ENCODE measurements at places on chromosomes 2 and 18.

GRCh38 chr2:135785032-135785431 is 43.4 kb downstream of the UBXN4 start:
- ATAC-seq = no peak

DNA sequence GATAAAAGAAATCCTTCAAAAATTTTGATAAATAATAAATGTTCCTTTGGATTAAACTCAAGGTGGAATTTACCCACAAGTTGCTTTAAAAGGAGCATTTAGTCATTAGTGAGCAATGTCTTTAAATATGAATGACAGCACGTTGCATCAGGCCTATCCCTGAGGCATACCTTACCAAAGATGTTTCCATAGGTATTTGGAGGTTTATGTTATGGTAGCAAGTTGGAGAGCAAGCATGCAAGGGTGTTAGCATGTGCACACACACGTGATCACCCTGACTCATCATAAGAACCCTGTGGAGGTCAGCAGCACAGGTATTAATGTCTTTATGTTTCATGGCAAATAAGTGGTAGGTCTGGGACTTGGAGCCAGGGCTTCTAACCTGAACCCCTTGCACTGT is 159.9 kb downstream of the ACTR3 start:
- ATAC-seq = no peak

GRCh38 chr2:47357483-47357882 is 45.5 kb upstream of the MSH2 start:
- ATAC-seq = no peak

DNA sequence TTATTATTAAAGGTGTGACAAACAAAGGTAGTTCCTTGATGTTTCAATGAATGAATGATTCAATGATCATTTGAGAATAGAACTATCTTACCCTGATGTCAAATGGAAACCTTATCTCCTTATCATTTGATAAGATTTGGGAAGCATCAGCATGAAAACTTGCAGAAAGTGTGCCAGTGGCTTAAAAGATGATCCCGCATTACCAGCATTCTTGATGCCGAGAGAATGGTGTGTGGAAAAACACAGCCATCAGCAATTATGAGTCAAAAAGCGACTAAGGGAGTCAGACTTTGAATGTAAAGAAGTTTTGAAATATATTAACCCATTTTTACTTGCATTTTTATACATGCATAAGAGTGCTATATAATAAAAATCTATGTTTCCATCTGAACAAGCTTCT is 93.7 kb downstream of the MAIP1 start:
- ATAC-seq = no peak

DNA sequence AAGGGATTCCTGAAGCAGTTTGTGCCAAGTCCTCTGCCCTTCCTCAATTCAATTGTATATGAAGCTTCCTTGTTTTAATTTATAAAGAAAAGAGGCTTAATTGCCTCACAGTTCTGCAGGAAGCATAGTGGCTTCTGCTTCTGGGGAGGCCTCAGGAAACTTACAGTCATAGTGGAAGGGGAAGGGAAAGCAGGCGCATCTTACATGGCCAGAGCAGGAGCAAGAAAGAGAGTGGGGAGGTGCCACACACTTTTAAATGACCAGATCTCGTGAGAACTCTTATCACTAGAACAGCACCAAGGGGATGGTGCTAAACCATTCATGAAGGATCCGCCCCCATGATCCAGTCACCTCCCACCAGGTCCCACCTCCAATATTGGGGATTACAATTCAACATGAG is 114.2 kb downstream of the SGPP2 start:
- ATAC-seq = no peak

DNA sequence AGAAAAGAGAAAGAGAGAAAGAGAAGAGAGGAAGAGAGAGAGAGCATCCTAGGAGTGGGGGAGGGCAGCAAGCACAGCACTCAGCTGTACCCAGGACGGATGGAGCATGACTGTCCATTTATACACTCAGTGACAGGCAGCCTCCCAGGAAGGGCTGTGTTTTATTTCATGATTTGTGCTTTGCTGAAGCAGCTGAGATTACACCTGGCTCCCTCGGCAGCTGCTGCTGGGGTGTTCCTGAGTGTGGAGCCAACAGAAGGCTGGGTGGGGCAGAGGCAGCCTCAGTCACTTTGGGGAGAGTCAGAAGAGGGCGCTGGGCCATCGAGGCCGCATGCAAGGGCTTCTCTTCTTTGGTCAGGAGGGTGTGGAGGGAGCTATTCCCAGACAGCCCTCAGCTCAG is 47.8 kb upstream of the TEX51 start:
- ATAC-seq = no peak

- ATAC-seq = no peak
These were observed 58.1 kb upstream of the TTC39C start for GRCh38 chr18:23956483-23956882.

DNA sequence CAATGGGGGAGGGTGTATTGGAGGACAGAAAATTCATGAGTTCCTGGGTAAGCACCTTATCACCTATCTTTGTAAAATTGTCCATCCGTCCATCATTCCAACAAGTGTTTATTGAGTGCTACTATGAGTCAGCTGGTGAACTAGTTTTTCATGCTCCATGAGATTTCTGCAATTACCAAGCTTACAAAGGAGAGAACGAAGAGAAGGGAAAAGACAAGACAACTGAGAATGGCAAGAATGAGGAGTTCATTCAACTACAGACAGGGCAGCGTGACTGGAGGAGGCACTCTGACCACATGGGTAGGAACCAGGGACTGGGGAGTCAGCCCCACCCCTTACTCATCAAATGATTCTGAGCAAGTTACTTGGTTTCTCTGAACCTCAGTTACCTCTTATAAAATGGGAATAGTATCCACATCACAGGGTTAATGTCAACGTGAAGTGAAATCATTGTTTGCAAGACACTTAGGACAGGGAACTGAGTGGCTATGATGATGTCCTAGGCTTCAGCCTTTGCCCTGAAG is 18.6 kb upstream of the TXNDC2 start:
- ATAC-seq = no peak

DNA sequence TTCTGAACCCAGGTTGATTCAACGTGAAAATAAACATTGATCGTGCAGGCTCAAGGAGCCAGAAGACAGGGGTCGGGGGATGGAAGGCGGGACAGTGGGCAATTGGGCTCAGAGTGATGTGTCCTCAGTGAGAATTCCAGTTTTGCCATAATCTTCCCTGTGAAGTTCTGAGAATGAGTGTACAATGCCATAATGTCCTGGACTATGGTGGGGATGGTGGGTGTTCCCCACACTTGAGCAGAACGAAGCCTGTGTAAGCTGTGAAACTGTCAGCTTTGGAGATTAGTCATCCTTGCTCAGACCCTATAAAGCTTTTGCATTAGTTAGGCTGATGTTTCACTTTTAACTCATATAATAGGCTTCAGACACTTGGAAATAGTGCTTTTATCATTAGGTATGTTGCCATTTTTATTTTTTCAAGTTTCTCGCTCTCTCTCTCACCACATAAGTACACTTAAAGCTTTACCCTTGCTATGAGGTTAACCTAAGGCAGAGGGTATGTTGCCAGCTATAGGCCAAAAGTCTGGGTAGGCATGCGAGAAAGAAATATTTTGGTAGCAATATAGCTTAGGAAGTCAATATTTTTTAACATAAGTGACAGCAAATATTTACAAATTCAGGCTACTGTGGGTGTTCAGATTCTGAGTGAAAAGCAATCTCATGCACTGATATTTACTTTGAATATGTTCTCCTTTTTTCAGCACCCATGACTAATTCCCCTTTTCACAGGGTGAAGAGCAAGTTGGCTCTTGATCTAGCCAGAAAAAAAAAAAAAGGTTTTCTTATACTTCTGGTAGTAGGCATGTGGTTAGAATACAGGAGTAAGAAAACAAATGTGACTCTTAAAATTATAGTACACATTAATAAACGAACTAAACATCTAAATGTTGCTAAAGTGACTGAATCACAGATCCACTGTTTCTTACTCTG is 47.2 kb downstream of the CDC42EP3 start:
- peak; percentile 84 for ATAC-seq

GRCh38 chr2:66897181-66897580 is 462.3 kb downstream of the MEIS1 start:
- ATAC-seq = no peak

- ATAC-seq = peak; percentile 41
These were observed 20.8 kb upstream of the SOS1 start for GRCh38 chr2:39141334-39142271.

GRCh38 chr2:126831234-126832005 is 67.3 kb upstream of the TEX51 start:
- ATAC-seq = no peak

- ATAC-seq = no peak
These were observed 78.7 kb downstream of the GLI2 start for GRCh38 chr2:120814352-120814751.

DNA sequence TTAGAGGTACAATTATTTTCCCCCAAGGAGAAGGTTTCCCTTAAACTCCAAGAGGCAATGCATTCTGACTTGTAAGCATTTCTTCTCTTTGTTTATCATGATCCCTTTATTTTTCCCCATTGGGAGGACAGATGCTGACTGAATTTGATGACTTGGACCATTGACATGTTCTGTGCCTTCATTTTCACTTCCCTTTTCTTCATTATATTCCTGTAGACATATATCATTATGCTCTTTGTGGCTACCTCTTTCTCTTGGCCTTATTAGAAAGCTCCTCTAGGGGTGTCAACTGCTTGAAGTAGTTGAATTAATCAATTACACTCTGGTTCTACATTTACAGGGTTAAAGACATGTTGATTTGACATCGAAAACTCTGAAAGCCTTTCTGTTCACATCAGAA is 330.0 kb upstream of the DCC start:
- ATAC-seq = no peak

- no peak for ATAC-seq
These were observed 15.6 kb upstream of the SCN3A start for GRCh38 chr2:165219481-165219880.

DNA sequence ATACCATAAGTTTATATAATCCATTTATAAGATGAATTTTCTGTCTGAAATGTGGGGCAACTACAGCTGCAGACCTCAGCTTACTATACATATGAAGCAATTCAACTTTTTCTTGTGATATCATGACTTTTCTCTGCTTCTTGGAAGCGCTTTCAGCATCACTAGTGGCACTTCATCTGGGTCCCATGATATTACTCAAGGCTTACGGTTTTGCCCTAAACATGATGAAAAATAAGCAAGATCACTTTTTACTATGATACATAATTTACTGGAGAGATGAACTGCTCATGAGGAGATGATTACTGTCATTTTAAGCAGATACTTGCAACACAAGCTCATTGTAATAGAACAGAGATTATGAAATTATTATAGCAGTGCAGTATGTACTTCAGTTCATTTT is 258.0 kb upstream of the ZSWIM2 start:
- no peak for ATAC-seq

GRCh38 chr2:11596801-11597200 is 63.0 kb downstream of the GREB1 start:
- no peak for ATAC-seq

GRCh38 chr2:193011870-193012269 is 817.1 kb upstream of the TMEFF2 start:
- ATAC-seq = no peak

GRCh38 chr2:10019602-10020400 is 23.5 kb upstream of the KLF11 start:
- no peak for ATAC-seq

DNA sequence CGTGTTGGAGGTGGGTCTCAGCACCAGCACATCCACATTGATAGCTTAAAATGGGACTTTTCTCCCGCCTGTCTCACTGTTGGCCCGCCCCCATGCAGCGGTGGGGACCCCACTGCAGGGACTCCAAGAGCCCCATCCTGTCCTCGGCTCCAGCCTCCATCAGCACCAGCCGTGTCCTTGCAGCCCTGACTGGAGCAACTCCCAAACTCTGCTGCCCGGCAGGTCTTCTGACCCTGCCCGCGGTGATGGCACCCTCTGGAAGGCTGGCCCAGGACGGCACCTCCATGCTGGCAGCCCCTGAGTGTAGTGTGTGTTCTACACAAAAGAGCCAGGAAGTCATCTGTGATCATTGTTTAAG is 41.6 kb upstream of the KCNG2 start:
- ATAC-seq = no peak

GRCh38 chr2:46239847-46240181 is 57.4 kb upstream of the EPAS1 start:
- peak; percentile 97 for ATAC-seq

DNA sequence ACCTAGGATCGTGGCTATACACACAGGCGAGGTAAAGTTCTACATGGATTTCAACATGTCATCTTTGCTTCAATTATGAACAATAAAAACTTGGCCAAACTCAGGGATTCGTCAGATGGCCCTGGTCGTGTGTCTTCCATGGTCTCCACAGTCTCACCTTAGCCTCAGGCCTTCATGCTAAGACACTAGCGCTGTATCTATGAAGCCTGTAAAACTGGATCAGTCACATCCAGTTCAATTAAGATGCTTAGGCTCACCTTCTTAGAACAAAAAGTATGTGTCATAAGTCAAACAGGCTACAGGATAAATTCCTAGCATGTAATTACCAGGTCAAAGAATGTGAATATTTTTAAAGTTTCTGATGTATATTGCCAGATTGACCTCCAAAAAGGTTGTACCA is 113.7 kb upstream of the NRP2 start:
- ATAC-seq = no peak

DNA sequence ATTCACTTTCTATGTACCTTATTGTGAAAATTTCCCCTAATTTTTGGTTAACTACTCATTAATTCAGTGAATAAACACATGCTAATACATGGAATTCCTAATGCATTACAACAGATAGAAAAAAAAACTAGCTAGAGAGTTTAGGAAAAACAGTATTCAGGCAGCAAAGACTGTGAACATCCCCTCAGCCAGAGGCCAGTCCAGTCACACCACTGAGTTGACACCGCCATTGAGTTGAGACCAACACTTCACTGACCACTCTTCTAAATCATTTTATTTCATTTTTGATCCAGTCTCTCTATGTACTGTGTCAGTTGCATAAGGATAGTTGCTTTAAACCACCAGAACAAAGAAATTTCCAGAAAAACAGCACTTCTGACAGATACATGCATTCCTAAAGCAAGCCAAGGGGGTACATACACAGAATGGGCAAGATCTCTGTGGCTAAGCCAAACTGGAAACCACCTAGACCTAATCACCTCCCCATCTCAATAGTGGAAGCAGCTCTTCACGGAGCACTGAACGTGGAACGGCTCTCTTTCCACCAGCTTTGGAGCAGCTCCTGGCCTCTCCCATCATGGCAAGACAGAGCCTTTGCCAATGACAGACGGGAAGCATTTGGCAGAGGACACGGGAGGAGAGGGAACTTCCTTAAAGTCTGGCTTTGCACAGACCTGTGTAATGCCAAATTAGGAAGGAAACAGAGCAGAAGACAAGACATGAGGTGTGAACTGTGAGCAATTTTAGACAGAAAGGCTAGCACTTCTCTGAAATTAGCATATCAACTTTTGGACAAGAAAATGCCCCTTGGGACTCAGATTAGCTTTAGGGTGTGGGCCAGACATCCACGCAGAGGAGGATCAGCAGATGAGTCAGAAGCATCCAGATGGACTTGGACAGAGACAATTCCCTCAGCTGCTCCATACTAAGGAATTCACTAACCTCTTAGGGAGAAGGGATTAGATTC is 36.4 kb downstream of the CACNB4 start:
- no peak for ATAC-seq

- ATAC-seq = no peak
These were observed 55.7 kb downstream of the NCAPH start for GRCh38 chr2:96391153-96391827.

GRCh38 chr18:36947820-36948348 is 119.0 kb downstream of the KIAA1328 start:
- no peak for ATAC-seq

All from activated CD4-positive, CD25-positive, alpha-beta regulatory T cell treated with anti-CD3 and anti-CD28 coated beads, Interleukin-2, amount 50 U/mL, for 24 hours (primary cell).